GM04504 (cell line): ENCODE measurements at places on chromosomes 6 and 20.

DNA sequence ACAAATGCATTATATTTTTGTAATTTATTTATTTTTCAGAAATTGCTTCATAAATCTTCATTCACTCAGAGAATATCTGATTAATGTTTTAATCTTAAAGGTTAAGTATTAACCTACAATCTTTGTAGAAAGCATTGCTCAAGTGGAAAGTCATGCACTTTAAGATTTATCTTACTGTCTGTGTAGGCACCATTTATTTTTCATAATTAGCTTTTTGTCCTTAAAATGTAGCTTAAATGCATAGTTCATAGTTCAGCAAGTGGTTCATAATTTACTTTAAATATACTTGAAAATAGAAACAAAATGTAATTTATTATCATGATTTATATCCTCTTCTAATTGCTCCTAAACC lies 397.3 kb downstream of the LAMA2 start:
- DNase-seq, result no peak

- no peak for DNase-seq
These were observed 12.9 kb downstream of the SPINT3 start for GRCh38 chr20:45502561-45502960.

DNA sequence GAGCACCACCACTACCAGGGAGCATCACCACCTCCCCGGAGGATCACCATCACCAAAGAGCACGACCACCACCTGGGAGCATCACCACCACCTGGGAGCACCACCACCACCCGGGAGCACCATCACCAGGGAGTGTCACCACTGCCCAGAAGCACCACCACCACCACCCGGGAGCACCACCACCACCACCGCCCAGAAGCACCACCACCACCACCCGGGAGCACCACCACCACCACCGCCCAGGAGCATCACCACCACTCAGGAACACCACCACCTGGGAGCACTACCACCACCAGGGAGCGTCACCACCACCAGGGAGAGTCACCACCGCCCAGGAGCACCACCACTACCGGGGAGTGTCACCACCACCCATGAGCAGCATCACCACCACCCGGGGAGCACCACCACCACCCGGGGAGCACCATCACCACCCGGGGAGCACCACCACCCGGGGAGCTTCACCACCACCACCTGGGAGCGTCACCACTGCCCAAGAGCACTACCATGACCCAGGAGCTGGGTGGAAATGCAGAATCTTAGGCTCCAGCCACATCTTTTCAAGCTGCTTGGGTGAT lies 237.3 kb downstream of the SOD2 start:
- DNase-seq, result no peak

DNA sequence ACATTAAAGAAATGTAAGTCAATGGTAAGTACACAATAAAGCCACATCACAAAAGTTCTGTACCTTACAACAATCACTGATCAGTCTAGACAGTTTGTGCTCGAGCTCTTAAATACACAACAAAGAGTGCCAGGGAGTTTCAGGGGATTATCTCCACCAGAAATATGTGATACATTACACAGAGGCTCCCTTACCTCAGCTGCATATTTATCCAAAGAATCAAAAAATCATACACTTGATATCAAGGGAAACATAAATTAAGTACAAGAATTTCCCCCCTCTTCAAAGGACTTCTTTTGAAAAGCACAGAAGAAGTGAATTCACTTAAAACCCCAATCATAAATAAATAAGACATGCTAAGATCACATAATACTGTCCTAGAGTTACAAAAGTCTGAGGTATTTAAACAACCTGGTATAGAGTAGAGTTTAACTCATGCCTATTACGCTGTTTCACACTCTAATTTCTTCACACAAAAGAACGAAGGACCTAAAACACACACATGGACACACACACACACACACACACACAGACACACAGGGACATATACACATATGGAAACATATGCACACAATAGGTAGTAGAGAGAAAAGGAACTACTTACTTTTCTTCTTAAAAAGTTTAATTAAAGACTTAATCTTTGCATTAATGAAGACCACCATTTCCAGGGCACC lies 528 bp downstream of the NHSL1 start:
- no peak for DNase-seq

DNA sequence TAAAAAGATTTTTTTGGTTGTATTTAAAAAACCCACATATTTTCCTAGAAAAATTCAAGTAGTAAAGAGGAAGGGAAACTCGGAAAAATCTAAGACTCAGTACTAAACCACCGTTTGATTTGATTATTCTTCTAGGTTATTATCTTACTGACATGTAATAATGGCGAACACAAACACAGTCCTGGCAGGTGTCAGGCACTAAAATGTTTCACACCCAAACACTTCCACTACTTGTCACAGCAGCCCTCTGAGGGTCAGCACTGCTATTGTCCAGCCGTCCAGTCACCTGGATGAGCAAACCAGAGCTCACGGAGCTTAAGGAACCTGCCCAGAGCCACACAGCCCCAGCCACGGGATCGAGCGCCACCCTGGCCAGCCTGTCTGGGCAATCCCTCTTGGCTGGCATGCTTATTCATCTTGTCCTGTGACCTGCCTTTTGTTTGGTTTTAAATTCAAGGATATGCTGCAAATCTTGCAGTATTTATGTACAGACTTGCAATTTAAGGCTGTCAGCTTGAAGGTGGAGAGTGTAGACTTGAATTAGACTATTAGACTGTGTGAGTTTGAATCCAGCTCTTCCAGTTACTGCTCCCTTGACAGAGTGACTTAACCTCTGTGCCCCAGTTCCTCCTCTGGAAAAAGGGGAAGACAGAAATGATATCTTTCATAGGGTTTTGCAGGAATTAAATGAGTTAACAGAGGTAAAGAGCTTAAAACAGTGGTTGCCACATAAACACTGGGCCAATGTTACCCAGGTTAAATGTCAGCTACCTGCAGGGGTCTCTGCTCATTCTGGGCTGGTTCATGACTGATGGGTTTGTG lies 82.2 kb downstream of the CDYL start:
- no peak for DNase-seq

DNA sequence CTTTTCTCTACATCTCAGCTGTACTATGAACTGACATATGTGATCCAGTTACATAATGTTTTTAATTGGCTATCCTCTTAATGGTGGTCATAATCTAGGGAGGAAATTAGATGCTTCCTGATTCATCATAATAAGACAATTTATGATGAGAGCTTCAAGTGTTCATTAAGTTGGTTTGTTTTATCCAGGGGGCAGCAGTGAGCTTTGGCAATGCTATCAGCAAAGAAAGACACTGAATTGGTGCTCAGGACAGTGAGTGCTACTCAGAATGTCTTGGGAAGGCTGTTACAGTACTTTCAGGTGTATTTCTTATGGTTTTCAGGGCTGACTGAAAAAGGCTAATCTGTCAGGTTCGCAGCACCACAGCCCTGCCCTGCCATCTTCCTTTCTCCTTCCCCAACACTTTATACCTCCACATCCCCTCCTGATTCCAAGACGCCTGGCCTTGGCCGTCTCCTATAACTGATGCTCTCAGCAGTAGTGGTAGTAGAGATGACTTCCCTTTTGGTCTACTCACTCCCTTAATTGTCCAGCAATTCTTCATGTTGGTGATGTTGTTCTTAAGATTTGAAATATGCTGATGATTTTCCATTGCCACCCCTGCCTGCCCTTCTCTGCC lies 67.0 kb upstream of the TNFAIP3 start:
- DNase-seq, result peak; percentile 29

DNA sequence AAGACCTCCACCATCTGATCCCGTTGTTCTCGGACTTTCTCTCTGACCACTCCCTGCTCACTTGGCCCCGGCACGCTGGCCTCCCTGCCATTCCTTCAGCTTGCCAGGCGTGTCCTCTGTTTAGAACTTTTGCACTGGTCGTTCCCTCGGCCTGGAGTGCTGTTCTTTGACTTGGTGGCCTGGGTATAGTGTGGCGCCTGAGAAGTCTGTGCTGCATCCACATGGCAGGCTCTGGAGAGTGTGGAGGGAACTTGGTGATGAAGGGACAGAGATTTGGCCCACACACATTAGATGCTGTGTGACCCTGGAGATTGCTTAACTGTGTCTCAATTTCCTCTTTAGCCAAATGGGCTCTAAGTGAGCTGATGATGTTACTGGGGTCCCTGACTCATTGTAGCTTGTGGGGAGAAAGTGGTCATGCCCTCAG lies 13.0 kb upstream of the TGM2 start:
- DNase-seq, result no peak

DNA sequence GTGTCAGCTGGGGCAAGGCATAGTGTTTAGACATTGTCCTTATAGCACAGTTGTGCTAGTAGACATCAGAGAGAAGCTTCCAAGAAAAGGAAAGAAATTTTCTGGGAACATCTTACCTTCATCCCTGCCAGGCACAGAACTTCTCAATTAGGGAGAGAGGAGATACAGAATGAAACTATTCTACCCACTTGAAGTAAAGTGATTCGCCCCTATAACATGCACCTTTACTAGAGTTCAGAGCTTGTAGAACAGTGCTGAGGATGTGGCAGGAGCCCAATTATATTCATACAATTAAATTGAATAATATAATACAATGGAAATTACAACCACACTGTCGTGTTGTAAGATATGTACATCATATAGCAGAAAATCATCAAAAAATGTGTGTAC lies 1063.9 kb upstream of the CITED2 start:
- DNase-seq, result no peak

DNA sequence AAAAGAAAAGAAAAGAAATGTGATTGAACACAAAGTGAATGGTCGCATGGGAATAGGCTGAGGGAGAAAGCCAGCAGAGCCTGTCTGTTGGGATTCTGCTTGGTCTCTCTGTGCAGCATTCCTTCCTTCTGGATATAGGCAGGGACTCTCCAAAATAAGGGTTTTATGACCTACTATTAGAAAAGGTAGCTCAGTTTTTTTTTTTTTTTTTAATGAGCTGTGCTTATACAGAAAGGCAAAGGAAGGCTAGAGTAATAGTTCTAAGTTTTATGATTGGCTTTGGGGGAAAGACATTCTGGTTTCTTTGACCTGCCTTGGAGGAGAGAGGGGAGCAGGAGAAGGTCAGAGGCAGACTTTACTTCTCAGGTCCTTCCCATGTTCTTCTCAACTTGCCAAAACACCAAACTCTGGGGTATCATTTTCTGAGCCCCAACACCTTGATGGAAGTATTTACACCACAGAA lies 18.8 kb upstream of the IER3 start:
- DNase-seq, result no peak
